M059J (cell line): ENCODE measurements at places on chromosomes 6 and 20. TPM values are rescaled to one million over a fixed set of nuclear protein-coding genes. Genes with fewer than 3 reads are reported as not detected.

DNA sequence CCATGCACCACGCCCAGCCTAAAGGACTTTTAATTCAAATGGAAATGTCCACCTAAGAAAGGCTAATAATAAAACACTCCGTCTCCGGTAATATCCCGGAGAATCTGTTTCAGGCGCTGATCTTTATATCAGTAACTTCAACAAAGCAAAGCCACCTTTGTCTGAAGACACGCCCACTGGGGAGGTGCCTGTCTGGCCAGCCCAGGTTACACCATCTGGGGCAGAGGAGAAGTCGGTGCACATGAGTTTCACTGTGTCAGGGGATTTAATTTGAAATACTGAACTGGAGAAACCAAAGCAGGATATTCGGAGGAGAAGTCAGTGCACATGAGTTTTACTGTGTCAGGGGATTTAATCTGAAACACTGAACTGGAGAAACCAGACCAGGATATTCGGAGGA lies 9.4 kb downstream of the SERPINB6 start:
- DNase-seq = no peak

GRCh38 chr20:43161716-43162115 lies 28.0 kb downstream of the PTPRT start:
- no peak for DNase-seq

DNA sequence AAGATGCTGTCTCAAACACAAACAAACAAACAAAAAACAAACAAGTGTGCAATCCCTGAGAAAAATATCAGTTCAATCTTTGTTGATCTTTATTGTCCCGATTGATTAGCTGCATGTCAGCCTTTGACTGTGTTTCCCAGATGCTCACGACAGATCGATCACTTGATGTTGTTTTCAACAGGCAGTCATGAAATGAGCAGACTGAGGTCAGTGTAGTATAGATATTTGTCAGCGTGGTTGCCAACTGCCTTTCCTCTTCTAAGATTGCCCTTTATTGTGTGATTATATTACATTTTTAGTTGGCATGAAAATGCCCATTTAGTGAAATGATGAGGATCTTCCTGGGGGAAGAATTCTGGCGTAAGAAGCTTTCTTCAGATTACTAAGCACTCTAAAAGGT lies 25.6 kb downstream of the UTRN start:
- no peak for DNase-seq

DNA sequence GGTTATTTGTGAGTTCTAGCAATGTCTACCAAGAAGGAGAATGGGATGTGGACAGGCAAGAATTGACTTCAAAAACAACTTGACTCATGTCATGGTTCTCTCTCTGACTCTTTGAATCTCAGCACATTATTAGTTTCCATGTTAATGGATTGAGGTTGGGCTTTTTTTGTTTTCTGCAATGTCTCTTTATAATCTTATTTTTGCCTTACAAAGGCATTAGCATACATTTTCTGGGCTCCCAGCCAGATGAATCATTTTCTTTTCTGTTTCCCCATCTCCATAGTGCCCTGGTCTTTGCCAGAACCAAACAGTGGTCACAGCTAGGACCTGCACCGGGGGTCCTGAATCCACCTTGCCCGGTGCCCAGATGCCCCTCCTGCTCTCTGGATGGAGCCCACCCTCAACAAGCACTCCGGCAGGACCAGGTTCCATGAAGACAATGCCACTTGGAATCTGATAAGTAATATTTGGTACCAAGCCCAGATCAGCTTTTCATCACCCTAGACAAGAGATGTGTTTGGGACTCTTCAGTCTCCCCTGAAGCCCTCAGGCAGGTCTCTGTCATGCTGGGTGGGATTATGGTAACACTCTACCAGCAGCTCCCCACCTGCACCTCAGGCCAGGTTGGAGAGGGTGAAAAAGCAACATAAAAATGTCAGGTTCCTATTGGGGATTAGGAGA lies 266.7 kb upstream of the SULF2 start:
- DNase-seq = peak; percentile 100

- peak; percentile 59 for DNase-seq
Observed at GRCh38 chr6:156420172-156420993, 356.8 kb upstream of the ARID1B start.

DNA sequence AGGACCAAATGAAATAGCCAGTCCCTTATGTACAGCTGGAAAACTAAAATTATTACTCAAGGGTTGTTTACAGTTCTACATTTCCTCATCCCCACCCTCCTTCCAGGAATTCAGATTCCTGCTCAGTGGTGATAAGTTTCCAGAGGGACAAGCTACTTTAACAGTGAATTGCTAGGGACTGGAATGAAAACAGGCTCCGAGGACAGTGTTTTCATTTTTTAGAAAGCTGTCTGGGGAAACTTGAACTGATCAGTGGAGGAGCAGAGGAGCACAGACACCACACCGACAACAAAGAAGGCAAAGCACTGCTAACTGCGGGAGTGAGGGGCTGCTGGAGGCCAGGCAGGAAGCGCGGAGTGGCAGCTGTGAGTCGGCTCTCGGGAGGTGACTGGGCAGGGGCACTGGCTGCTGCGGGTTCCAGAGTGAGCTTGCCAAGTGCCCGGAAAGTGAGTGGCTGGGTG lies 322.2 kb downstream of the ESR1 start:
- no peak for DNase-seq

DNA sequence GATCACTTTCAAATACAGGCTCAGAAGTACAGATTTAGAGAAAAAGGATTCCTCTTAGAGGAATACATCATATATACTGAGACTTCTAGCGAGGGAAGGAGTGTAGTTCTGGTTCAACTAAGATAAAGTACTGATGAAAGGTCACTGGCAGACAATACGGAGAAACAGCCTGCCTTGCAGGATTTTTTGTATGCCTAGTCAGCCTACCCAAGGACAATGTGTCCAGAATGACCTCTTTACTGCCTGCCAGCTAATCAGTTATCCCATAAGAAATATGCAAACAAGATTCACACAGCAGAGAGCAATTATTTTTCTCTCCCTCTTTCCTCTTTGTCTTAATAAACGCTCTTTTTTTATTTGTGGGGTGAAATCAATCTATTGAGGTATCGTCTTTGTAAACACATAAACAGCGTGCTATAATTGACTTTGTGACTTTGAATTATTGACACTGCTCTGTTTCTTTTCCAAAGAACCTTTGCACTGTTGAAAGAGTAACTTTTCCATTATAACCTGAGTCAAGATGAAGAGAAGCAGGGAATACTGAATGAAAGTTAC lies 1.4 kb upstream of the TSPYL4 start:
- DNase-seq = no peak

DNA sequence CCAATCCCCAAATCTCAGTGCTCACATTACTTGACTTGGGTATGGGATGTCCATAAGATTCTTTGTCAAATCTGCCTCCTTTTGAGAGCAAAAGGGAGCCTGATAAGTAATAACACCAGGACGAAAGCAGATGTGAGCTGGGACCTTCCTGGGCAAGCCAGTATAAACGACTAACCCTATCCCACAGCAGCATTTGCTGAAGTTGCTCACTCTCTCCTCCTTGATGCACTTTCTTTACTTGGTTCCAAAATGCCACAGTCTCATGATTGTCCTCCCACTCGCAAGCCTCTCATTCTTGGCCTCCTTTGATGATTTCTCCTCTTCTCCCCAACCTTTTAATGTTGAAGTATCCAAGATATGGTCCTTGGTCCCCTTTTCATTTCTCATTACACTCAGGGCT lies 44.7 kb upstream of the TAGAP start:
- no peak for DNase-seq

DNA sequence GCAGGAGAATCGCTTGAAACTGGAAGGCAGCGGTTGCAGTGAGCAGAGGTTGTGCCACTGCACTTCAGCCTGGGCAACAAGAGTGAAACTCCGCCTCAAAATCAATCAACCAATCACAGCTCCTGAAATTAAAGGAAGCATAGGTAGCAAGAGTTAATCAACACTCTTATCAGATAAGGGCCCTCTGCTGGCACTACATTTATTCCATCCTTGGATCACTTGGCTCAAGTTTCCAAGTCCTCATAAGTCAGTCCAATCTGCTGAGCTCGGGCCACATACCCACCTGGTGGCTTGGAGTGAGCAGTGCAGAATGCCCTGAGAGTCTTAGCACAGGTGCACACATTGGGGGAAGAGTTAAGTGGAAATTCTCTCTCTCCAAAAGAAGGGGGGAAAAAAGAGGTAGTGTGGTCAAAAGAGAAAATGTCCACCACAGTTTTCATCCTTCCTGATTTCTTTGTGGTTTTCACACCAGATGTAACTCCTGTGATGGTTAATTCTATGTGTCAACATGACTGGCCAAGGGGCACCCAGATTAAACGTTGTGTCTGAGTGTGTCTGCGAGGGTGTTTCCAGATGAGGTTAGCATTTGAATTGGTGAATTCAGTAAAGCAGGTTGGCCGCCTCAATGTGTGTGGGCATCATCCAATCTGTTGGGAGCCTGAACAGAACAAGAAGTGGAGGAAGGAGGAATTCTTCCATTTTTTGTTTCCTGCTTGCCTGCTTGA lies 14.2 kb upstream of the FAM8A1 start:
- DNase-seq = peak; percentile 71

DNA sequence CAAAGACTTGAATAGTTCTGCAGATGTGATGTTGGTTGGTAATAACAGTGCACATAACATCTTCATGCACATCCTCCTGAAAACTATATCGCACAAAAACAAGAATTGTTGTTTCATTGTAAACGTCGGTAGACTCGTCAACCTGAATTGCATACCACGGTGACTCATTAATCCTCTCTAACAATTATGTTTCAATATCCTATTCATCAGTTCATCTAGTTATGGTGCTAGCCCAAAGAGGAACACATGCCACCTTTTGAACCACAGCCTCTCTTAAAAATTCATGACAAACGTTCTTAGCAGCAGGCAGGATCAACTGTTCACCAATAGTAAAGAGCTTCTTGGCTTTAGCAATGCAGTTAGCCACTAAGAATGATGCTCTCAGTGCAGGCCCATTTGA lies 25.0 kb downstream of the CRYBG1 start:
- no peak for DNase-seq

GRCh38 chr6:83083476-83083875 lies 16.0 kb downstream of the DOP1A start:
- DNase-seq = no peak

DNA sequence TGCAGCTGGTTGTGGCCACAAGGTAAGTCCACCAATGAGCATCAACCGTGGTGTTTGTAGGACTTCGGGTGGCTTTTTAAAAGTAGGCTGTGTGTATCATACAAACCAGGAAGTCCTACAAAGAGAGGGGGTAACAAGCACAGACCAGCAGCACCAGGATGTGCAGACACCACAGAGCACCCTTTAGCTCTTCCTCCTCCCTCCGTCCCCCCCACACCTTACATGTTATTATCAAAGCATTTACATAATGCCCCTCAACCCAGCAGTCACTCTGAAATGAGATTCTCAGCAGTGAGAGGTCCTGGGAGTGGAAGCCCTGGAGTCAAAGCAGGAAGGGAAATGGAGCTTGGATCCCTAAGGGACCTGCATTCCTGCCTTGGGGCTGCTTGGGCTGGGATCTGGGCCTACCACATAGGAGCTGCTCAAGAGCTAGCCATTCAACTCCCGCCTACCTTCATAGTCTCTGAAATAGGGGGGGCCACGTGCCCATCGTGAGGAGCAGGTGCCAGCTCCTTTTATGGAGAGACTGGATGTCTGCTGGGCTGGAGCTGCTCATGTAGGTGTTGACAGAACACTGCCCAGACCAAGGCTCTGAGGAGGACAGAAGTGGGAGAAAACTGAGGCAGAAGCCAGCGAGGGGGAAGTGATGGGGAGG lies 90.6 kb downstream of the PSMB1 start:
- DNase-seq = no peak

DNA sequence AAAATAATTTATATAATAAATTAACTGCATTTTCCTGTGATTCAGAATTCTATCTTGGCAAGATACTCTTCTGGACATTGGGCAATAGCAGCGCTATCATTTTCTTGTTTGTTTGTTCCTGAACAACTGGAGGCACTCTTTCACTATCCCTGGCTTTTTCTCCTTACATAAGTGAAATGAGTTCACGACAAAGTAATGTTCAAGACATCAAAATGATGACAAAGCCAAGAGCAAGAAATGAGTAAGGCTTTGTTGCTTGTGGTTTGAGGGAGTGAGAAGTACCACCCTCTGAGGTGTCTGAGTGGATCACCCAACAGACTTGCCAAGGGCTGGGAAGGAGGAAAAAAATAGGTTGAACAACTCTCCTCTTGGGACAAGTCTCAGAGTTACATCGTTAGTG lies 466.6 kb upstream of the JAG1 start:
- peak; percentile 96 for DNase-seq

DNA sequence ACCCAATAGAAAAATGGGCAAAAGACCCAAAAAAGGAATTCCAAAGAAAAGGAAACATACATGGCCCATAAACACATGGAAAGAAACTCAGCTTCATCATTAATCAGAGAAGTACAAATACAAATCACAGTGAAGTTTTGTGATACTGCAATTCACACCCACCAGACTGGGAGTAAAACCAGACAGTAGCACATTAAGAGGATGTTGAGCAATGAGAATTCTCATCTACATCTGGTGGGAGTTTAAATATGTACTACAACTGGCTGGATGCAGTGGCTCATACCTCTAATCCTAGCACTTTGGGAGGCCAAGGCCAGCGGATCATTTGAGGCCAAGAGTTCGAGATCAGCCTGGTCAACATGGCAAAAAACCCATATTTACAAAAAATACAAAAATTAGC lies 125.7 kb upstream of the PHACTR1 start:
- DNase-seq = no peak

- DNase-seq = no peak
Observed at GRCh38 chr6:126056355-126057004, 70.1 kb downstream of the TRMT11 start.

DNA sequence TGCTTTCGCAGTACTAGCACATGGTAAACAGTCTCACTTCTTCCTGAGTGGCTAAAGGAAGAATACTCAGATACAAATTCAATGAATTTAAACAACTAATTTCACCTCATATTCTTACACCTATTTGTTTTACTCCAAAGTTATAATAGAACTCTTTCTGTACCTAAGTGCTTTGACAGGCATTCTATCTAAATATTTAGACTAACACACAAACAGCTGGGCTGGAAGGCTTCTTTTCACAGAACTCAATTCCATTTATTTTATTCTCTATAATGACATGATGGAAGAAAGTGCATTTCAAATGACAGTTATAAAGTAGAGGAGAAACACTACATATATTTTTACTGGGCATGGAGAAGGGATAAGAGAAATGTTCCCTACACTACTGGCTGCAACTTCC lies 384.9 kb upstream of the SPTLC3 start:
- DNase-seq = no peak

GRCh38 chr6:136793363-136793762 lies 1.1 kb upstream of the MAP3K5 start:
- no peak for DNase-seq

GRCh38 chr6:44652547-44652946 lies 265.0 kb downstream of the CDC5L start:
- peak; percentile 75 for DNase-seq

- no peak for DNase-seq
Observed at GRCh38 chr6:157880534-157880933, 57.5 kb downstream of the SNX9 start.

TP53TG5 gene
- not detected in 2 replicates for total RNA-seq

C4A gene
- 4.1 and 5.6 TPM in 2 replicates for total RNA-seq

RAD21L1 gene
- total RNA-seq = 0.39 TPM in 1 of 2 replicates, not detected in the other

EXOC2 gene
- total RNA-seq = 40.4 and 62.2 TPM in 2 replicates

TSBP1 gene
- total RNA-seq = not detected in 2 replicates

UFL1 gene
- total RNA-seq = 11.3 and 12.6 TPM in 2 replicates

OR2H2 gene
- total RNA-seq = not detected in 2 replicates

C6orf15 gene
- total RNA-seq = not detected in 2 replicates

EPHA7 gene
- total RNA-seq = not detected in 2 replicates

NR2E1 gene
- total RNA-seq = 0.37 and 1.2 TPM in 2 replicates
